ENCODE measurements at places on chromosomes 6 and 20. TPM values are rescaled to one million over a fixed set of nuclear protein-coding genes. Genes with fewer than 3 reads are reported as not detected.
A peak's percentile ranks its signal among the peaks of the same experiment; 100 is the strongest.

GRCh38 chr6:168439794-168440450 is 1.1 kb upstream of the SMOC2 start:
- no peak overlapping the region for H3K27ac ChIP-seq
- no peak for DNase-seq
- peaks cover 36% of the 10 kb centered on the region for H3K27me3 ChIP-seq
- no peak overlapping the region for H3K4me3 ChIP-seq
- no peaks in the 10 kb centered on the region for H3K4me1 ChIP-seq

GRCh38 chr6:70811788-70812187 is 144.1 kb downstream of the SMAP1 start:
- no peak for DNase-seq
- no peak overlapping the region for H3K27ac ChIP-seq
- no peaks in the 10 kb centered on the region for H3K27me3 ChIP-seq

DNA sequence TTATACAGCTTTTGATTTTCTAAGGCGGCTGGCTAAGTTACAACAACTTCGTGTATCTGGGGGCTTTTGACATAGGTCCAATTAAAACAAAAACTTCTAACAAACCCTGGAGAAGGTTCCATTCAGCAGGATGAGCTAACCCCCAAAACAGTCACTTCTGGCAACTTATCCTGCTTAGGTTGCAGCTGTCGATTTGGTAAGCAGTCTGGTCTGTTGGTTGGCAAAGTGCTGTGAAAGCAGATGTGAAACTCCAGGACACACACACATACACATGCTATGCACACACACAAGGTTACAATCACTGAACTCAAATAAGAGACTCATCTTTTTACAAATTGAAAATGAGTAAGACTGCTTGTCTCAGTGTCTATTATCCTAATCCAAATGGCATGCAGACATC is 119.0 kb upstream of the STMND1 start:
- H3K4me3 ChIP-seq, result no peak overlapping the region
- no peaks in the 10 kb centered on the region for H3K27me3 ChIP-seq
- no peak for DNase-seq
- H3K36me3 ChIP-seq, result no peaks in the 10 kb centered on the region

DNA sequence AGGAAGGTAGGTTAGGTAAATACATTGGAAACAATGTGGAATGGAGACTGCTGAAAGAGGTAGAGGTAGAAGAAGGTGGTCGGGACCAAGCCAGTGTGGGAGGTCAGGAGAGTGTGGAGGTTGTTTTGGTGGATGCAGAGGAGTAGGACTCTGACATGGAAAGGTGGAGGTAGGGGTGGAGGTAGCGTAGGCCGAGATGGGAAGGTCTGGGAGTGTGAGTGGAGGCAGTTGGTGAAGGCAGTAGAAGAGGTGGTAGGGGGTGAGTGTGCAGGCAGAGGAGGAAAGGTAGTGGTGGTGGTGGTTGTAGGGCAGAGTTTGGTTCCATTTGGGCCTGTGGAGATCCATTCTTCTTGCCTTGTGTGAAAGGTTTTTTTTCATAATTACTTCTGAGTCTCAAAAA is 599.6 kb upstream of the FLRT3 start:
- no peak for DNase-seq
- no peaks in the 10 kb centered on the region for H3K36me3 ChIP-seq
- H3K4me3 ChIP-seq, result no peak overlapping the region
- H3K27me3 ChIP-seq, result no peaks in the 10 kb centered on the region
- no peak overlapping the region for H3K27ac ChIP-seq

DNA sequence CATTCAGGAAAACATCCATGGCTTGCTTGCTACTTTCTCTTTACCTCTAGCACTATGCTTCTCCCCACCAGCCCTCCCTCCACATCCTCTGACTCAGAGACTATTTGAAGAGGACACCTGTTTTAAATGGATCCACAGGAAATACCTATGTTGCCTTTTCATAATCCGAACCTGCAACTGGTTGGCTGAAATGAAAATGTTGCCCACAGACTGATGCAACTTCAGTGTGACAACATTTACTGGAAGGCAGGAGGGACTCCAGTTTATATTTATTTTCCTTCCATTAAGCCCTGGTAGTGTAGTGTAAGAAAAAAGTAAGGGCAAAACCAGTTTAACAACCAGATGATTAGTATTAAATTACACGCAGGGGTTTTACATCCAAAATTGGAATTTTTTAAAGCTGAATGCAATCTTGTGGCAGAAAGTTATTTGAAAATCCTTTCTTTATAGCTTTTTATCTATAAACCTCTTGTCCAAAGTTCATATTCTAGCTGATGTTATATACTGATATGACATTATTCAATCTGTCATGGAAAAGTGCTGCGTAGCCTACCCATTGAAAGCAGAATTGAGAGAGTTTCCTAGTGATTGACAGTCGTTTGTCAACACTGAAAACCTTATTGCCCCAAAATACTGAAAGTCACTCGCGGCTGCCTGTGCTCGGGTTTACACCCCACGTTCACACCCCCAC is 881 bp upstream of the AIG1 start:
- peak overlapping the region; percentile 99 for H3K27ac ChIP-seq
- H3K4me1 ChIP-seq, result peaks cover 28% of the 10 kb centered on the region
- H3K4me3 ChIP-seq, result peak overlapping the region; percentile 97
- no peaks in the 10 kb centered on the region for H3K36me3 ChIP-seq

- no peaks in the 10 kb centered on the region for H3K27me3 ChIP-seq
- DNase-seq, result no peak
- no peaks in the 10 kb centered on the region for H3K36me3 ChIP-seq
- peaks cover 19% of the 10 kb centered on the region for H3K4me1 ChIP-seq
- H3K4me3 ChIP-seq, result no peak overlapping the region
Observed at GRCh38 chr6:160139420-160139851, 17.8 kb downstream of the SLC22A1 start.

GRCh38 chr20:23094213-23094896 is 8.2 kb upstream of the CD93 start:
- no peak for DNase-seq
- peaks cover 18% of the 10 kb centered on the region for H3K4me1 ChIP-seq
- no peak overlapping the region for H3K4me3 ChIP-seq
- H3K27me3 ChIP-seq, result no peaks in the 10 kb centered on the region
- no peak overlapping the region for H3K27ac ChIP-seq
- H3K36me3 ChIP-seq, result no peaks in the 10 kb centered on the region

DNA sequence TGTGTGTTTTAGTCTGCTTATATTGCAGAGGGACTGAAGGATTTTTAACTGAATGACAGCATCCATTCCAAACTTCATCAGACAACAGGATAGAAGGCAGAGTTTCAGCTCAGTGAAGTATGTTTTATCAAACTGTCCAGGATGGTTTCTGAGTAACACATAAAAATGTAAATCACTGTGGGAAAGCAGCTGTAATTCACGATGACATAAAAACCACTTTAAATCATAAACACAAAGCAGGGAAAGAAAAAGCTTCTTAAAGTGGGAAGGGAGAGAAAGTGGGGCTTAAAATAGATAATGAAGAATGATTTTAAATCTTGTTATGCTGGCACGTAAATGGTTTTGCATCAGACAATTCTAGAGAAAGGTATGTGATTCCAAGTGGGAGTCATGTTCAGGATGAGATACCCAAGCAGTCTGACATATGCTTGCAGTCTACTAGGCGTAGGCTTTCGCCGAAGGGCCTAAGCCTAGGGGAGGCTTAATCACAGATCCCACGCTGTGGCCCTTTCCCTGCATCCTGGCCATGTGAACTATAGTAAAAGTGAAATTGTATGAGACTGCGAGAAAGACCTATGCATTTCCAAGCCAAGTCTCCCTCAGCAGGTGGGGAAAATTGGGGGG is 610.6 kb downstream of the PRKN start:
- H3K27ac ChIP-seq, result no peak overlapping the region
- DNase-seq, result no peak
- H3K4me1 ChIP-seq, result peaks cover 3% of the 10 kb centered on the region
- no peaks in the 10 kb centered on the region for H3K27me3 ChIP-seq
- H3K4me3 ChIP-seq, result no peak overlapping the region
- H3K36me3 ChIP-seq, result no peaks in the 10 kb centered on the region

- no peaks in the 10 kb centered on the region for H3K36me3 ChIP-seq
- no peak overlapping the region for H3K27ac ChIP-seq
- peaks cover 47% of the 10 kb centered on the region for H3K4me1 ChIP-seq
- H3K4me3 ChIP-seq, result no peak overlapping the region
Observed at GRCh38 chr6:158322724-158323560, 10.7 kb downstream of the TULP4 start.

DNA sequence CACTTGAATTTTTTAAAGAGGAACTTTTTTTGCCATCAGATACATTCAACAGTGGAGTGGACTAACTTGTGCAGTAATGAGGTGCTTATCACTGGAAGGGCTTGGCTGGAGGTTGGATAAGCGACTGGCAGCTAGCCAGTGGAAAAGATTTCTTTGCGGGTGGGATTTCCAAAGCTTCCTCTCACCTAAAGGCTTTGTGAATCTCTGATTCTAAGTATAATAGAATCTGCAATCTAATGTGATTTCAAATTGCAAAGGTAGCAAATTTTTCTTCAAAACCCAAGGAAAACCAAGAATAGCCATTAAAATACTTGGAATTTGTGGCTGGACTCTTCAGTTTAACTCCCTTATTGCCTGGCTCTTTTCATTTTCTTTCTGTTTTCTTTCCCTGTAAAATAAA is 460.4 kb upstream of the MARCKS start:
- DNase-seq, result no peak
- no peak overlapping the region for H3K27ac ChIP-seq
- no peaks in the 10 kb centered on the region for H3K36me3 ChIP-seq
- no peaks in the 10 kb centered on the region for H3K27me3 ChIP-seq

GRCh38 chr20:34768096-34768495 is 57.4 kb downstream of the NCOA6 start:
- no peaks in the 10 kb centered on the region for H3K36me3 ChIP-seq
- H3K4me3 ChIP-seq, result no peak overlapping the region
- H3K4me1 ChIP-seq, result peaks cover 8% of the 10 kb centered on the region
- no peak for DNase-seq
- no peaks in the 10 kb centered on the region for H3K27me3 ChIP-seq

DNA sequence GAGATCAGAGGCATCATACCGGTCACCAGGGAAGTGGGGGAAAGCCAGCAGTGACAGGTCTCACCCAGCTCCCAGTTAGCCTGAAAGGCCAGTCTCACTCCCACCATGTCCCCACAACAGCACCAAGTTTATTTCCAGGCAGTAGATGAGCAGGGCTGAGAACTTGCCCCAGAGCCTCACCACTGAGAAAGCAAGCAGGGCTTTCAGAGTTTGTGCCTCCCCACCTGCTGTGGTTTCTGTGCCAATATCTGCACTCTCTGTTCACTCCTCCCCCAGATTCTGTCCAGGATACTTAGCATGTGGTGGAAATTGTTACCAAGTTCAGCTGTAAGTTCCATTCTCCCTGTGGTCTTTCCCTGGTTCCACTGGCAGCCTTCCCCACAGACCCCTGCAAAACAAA is 255.0 kb upstream of the HTR1E start:
- H3K4me1 ChIP-seq, result no peaks in the 10 kb centered on the region
- H3K36me3 ChIP-seq, result no peaks in the 10 kb centered on the region
- H3K4me3 ChIP-seq, result no peak overlapping the region
- H3K27me3 ChIP-seq, result no peaks in the 10 kb centered on the region

- DNase-seq, result no peak
- H3K4me3 ChIP-seq, result no peak overlapping the region
- peak overlapping the region; percentile 79 for H3K27ac ChIP-seq
- H3K27me3 ChIP-seq, result no peaks in the 10 kb centered on the region
- peaks cover 83% of the 10 kb centered on the region for H3K4me1 ChIP-seq
Observed at GRCh38 chr6:35046862-35047261, 94.3 kb downstream of the TCP11 start.

GRCh38 chr6:106066989-106067388 is 19.1 kb upstream of the PRDM1 start:
- H3K4me3 ChIP-seq, result no peak overlapping the region
- no peak for DNase-seq
- no peak overlapping the region for H3K27ac ChIP-seq
- no peaks in the 10 kb centered on the region for H3K27me3 ChIP-seq
- H3K4me1 ChIP-seq, result peaks cover 3% of the 10 kb centered on the region

GRCh38 chr20:11652128-11652527 is 265.6 kb upstream of the BTBD3 start:
- no peak for DNase-seq
- H3K4me1 ChIP-seq, result no peaks in the 10 kb centered on the region
- H3K27ac ChIP-seq, result no peak overlapping the region
- H3K4me3 ChIP-seq, result no peak overlapping the region

DNA sequence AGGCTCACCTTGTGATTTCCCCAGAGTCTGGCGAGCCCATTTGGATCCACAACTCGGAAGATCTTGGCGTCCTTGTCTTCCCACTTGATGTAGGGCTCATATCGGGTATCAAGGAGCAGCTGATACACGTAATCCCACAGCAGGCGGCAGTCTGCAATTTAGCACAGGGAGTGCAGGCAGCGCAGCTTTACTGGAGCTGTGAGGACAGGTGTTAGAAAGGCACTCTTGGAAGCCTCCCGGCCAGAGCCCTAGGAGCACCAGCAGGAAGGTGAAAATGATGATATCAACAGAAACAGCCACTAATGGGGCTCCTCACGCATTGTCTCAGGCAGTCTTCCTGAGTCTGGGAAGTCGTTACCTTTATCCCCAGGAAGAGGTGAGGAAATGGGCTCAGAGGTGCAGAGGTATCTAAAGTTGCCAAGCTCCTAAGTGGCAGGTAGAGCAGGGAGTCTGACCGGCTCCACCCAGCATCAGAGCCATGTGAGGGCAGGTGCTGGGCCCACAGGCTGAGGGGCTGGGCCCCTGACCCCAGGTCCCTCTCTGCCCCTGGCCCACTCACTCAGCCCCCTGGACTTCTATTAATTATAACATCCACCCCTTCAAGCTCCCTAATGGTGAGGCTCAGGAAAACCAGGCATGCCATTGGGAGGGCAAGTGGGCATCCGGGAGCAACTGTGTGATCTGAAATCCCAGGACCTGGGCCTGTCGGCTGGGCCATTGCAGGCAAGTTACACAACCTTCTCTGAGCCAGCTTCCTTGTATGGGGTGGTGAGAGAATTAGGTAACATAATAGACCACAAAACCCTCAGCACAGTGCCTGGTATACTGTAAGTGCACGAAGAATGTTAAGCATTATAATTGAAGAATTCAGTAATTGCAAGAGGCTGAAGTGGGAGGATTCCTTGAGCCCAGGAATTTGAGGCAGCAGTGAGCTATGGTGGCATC is 18.3 kb downstream of the ETV7 start:
- H3K36me3 ChIP-seq, result no peaks in the 10 kb centered on the region
- peak; percentile 71 for DNase-seq
- H3K27me3 ChIP-seq, result no peaks in the 10 kb centered on the region
- peak overlapping the region; percentile 39 for H3K27ac ChIP-seq
- peaks cover 12% of the 10 kb centered on the region for H3K4me1 ChIP-seq
- no peak overlapping the region for H3K4me3 ChIP-seq

DNA sequence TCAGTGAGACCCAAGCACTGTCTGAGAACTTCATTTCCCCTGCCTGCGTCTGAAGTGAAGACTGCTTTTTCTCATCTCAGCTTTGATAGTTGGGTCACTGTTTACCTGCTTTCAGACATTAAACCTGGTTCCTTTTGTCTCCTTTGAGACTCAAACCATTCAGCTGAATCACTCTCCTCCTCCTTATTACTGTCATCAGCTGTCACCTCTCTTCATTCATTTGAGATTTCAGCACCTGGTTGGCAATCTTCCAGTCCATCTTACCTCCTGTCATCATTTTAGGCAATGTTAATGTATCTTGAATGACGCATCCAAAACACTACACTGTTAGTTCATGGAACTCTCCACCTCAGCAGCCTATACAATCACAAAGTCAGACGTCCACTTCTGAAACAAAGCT is 34.3 kb upstream of the SOX4 start:
- no peaks in the 10 kb centered on the region for H3K27me3 ChIP-seq
- no peaks in the 10 kb centered on the region for H3K36me3 ChIP-seq
- peaks cover 3% of the 10 kb centered on the region for H3K4me1 ChIP-seq
- DNase-seq, result no peak
- no peak overlapping the region for H3K4me3 ChIP-seq

SSTR4 gene
- total RNA-seq, result not detected

OR2B6 gene
- not detected for total RNA-seq

C20orf202 gene
- total RNA-seq, result 0.24 TPM

NANP gene
- total RNA-seq, result 2.8 TPM

HLA-DQB2 gene
- 0.66 TPM for total RNA-seq

SNHG17 gene
- 12.2 TPM for total RNA-seq

DYNLT2 gene
- total RNA-seq, result 1.1 TPM

ZKSCAN8 gene
- 6.6 TPM for total RNA-seq

PXDC1 gene
- total RNA-seq, result 19.0 TPM

TRIM31 gene
- total RNA-seq, result not detected

Measured in gastrocnemius medialis (tissue), 4 donors.